ENCODE measurements at places on chromosomes 5 and 9.

DNA sequence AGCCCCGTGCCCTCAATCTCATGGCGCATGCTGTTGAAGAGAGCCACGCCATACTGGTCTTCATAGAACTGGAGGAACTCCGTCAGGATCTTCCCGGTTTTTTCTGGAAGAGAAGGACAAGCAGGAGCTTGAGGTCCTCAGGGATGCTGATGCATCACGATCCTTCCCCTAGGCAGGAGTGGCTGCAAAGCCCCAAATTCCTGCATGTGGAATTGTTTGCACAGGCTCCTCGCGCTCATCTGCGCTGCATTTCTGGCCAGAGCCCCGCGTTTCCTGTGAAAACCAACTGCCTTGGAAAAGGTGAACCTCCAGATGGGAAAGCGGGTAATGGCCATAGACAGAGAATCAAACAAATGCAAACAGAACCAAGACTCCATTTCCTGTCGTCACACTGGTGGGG is 80.4 kb downstream of the LRSAM1 start:
- DNase-seq = no peak

- DNase-seq = no peak
Measured at GRCh38 chr5:137856916-137857862, 10.5 kb upstream of the MYOT start.

- DNase-seq = no peak
Measured at GRCh38 chr9:120386390-120387131, 193.4 kb downstream of the CDK5RAP2 start.

- no peak for DNase-seq
Measured at GRCh38 chr9:117156771-117157535, 257.9 kb downstream of the ASTN2 start.

DNA sequence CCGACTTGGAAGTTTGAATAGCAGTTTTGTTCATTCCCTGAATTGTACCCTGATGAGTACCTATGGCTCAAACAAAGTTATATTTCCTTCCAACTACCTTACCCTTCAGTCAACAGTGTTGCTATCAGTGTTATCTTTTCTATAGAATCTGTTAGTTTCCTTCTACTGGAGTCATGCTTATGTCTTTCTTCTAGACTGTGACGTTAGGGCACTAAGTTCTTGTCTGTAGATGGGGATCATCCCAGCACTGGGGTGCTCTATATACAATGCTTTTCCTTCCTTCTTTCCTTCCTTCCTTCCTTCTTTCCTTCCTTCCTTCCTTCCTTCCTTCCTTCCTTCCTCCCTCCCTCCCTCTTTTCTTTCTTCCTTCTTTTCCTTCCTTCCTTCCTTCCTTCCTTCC is 973.0 kb downstream of the CDH12 start:
- DNase-seq = no peak
